ENCODE measurements at places on chromosomes 4 and X.

- DNase-seq: no peak
These were observed 23.2 kb upstream of the ZCCHC13 start for GRCh38 chrX:74280759-74281158.

- DNase-seq: no peak
These were observed 222 bp downstream of the SMAD1 start for GRCh38 chr4:145481942-145482208.

GRCh38 chr4:7004331-7004730, 38.8 kb upstream of the TADA2B start:
- DNase-seq: no peak

DNA sequence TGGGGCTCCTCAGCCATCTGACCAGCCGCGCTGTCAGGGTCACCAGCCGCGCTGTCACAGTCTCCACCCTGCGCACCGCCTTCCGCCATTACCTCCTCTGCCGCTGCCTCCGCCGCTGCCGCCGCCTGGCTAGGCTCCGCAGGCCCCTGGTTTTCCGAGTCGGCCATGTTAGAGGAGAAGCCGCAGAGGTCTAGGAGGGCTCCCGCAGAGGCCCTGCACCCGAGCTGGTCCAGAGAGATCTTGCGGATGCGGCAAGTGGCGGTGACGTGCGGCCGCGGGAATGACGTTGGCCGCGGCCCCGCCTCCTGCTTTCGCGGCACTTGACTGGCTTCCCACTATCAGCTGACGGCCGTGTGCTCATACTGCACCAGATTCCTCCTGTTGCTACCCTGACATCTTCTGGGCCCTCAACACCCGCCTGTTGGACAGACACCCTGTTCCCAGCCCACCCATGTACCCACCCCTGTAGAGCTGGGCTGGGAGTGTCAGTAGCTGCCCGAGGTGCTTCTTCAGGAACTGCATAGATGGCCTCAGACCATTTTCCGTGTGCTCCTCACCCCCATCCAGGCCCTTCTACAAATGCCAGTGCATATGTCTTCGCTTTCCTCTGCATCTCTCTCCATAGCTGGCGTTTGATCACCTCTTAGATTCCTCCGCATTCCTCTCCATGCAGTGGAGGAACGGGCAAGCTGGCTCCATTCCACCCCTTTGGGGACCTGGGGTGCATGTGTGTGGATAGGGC, at the start of gene NAP1L5:
NAP1L5 (minus strand) TSS at position 242 of the 742 bp plus-strand sequence; CDS start at position 167, 75 bp downstream.
- peak; percentile 55 for DNase-seq

- DNase-seq: no peak
These were observed 839.1 kb downstream of the GLUD2 start for GRCh38 chrX:121886557-121886956.

DNA sequence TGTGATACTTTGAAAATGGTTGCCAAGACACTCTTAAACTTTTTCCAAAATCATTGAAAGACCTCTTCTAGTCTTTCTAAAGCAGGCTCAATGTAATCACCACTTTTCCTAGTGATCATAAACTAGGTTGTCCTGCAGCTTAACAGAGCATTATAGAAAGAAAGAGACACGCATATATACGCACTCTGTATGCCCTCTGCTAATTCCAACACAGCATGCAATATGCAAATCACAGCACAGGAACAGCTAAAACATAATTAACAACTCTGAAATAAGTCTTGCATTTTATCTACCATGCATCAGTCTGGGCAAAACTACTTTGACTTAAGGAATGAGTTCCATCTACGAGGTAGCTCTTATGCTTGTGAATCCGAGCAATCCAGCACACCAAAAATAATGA, 94.6 kb downstream of the COL25A1 start:
- no peak for DNase-seq

DNA sequence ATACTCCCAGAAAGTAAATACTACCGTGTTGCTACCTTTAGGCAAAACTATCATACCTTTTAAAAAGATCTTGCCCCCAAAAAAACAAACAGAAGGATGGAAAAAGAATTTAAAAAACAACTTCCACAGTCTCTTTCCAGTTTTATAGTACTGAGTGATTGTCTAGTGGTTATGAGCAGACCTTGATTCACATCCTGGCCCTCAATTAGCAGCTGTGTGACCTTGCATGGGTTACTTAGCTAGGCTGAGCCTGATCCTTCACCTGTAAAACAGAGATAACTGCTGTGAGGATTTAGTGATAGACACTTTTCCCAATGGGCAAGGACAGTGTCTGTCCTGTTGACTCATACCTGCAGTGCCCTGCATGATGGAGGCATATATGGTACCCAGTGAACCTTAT, 49.0 kb downstream of the SMAD1 start:
- no peak for DNase-seq

DNA sequence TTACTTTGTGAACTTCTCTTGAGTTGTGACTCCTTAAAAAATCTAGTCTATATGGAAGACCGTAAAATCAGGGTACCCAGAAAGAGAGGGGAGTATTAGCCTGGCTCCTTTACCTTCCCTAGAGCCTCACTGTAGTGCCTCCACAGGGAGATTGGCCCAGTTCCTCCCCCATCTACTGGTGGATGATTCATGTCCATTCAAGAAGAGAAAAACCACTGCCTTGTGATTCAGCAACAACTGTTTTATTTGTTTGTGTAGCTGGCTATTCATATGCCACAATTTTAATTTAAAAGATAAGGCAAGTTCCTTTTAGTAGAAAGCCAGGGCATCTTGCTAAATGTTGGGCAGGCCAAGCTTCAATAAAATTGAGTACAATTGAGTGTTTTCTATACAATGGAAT, 221.8 kb upstream of the KCNIP4 start:
- DNase-seq: no peak

DNA sequence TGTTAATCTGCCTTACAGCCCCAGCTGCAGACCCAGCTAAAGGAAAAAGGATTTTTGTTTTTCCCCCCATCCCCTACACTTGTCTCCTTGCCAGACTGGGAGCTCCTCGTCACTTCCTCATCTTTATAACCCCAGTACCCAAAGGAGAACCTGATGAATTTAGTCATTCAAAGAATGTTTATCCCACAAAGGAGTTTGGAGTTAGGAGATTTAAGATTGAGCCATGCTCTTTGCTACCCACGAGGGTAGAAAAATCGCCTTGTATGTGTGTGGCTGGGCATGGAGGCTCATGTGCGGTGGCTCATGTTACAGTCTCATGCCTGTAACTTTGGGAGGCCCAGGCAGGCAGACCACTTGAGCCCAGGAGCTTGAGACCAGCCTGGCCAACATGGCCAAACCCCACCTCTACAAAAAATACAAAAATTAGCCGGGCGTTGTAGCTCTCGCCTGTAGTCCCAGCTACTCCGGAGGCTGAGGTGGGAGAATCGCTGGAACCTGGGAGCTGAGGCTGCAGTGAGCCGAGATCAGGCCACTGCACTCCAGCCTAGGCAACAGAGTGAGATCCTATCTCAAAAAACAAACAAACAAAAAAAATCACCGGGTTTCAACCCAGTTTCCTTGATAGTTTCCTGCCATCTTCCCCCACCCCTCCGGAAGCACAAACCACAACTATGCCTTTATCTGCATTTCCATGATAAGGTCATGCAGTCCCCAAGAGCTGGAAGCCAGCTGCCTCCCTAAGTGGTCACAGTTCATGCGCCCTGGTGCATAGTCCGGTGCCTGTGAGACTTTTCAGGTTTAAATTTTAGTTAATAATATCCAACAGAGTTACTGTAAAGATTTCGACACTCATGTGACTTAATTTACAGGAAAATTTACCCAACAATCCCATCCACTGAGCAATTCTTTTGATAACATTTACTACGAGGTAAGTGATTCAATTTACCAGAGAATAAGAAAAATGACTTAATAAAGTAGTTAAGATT, 1.5 kb downstream of the CFAP97 start:
- peak; percentile 19 for DNase-seq

DNA sequence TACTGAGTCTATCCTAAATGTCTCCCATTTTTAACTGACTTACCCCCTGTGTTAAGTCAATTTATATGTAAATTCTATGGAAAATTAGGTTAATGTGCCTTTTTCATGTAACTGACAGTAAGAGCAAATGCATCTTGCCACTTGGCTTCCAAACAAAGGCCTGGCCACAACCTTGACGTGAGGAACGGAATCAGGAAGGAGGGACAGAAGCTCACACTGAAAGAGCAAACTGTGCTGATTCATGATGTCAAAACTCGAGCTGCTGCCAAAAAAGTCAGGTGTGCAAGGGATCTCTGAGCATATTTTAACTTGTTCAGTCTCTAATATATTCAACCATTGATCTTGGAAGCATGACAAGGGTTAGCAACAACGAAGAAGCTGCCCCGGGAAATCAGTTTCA, 35.8 kb downstream of the GPM6A start:
- no peak for DNase-seq

DNA sequence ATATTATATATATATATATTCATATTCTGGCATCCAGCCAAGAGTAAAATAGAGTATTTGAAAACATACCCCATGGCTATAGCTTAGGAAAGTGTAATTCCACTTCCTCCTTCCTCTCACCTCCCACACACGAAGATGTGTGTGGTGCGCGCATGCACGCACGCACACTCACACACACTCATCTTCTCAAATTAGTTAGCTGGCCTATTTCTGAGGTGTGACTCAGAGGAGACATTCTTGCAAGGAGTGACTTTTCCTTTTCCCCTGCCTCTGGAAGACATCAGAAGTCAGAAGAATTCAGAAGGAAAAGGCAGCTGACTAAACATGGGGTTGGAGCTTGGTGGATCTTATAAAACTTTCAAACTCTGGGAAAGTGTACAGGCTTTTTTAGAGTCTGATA, 8.8 kb downstream of the ENPEP start:
- no peak for DNase-seq

GRCh38 chrX:121823406-121823805, 776.0 kb downstream of the GLUD2 start:
- no peak for DNase-seq

GRCh38 chr4:173264684-173265185, 69.4 kb downstream of the HMGB2 start:
- DNase-seq: no peak

GRCh38 chr4:132097041-132097440, 1052.1 kb upstream of the PCDH10 start:
- DNase-seq: no peak

DNA sequence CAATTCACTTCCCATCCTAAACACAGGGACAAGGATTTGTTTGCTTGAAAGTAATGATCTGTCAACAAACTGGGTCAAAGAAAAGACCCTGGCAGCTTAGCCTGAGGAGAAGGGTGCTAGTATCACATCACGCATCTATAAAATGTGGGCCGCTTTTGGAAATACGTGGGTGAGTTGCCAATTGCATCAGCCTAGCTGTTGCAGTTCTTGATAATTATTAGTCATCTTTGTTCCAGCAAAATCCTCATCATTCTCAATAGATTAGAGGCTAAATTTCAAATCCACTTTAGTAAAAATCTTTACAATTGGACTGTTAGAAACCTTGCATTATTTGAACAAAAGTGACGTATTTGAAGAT, 33.6 kb upstream of the TAPT1 start:
- DNase-seq: no peak

DNA sequence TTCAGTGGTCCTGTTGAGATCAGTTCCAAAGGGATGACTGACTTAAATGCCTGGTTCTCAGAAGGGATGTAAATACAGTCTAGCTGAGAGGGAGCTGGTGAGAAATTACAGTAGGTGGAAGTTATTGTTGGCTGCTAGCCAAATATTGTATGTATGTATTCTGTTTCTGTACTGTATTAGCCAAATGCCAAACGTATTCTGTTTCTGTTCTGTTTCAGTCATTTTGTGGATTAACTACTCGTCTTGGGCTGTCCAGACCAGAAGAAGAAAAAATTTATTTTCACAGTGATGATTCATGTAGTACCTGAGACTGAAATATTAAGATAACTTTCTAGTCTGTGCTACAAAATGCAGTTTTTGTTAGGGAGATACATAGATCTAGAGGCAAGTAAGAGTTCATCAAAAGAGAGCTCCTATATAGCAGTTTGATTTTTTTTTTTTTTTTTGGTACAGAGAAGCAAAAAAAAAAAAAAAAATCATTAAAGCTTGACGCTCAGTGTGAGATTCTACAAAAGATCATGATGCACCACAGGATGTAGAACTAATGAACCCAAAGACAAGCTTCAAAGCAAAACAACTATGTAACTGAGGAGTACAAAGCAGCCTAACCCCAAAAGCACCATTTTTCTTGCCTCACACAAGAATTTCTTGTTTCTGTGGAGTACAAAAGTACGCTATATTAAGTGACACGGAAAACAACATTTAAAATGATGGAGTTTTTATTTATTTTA, 54.8 kb downstream of the CASP6 start:
- peak; percentile 6 for DNase-seq

DNA sequence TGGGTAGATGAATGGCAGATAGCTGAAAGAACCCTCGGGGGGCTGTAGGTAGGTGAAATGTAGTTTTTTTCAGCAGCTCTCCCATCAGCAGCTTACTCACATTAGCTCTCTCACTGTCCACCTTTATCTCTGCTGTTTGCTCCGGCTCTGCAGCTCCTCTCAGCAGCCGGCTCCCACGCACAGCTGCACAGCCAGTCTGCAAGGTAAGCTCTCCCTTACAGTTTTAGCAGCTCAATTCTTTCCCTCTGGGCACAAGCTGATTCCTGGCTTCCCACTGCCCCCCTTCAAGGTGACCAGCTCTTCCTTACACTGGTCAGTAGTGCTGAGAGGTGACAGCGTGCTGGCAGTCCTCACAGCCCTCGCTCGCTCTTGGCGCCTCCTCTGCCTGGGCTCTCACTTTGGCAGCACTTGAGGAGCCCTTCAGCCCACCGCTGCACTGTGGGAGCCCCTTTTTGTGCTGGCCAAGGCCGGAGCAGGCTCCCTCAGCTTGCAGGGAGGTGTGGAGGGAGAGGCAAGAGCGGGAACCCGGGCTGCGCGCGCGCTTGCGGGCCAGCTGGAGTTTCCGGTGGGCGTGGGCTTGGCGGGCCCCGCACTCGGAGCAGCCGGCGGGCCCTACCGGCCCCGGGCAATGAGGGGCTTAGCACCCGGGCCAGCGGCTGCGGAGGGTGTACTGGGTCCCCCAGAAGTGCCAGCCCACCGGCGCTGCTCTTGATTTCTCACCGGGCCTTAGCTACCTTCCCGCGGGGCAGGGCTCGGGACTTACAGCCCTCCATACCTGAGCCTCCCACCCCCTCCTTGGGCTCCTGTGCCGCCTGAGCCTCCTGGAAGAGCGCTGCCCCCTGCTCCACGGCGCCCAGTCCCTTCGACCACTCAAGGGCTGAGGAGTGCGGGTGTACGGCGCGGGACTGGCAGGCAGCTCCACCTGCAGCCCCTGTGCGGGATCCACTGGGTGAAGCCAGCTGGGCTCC, 393.6 kb downstream of the CENPC start:
- DNase-seq: no peak

- no peak for DNase-seq
These were observed 165.1 kb downstream of the TSPAN5 start for GRCh38 chr4:98493296-98493695.

Data from activated gamma-delta T cell treated with Interleukin-2 at 50 U/mL for 16 hours (primary cell).